ENCODE measurements at places on chromosomes 7 and 10. TPM values are rescaled to one million over a fixed set of nuclear protein-coding genes. Genes with fewer than 3 reads are reported as not detected.

The MARVELD1 gene
- 6.4 TPM for total RNA-seq

The EGFR gene
- total RNA-seq = 6.1 TPM

The TFEC gene
- 1.7 TPM for total RNA-seq

The NRG3 gene
- 0.11 TPM for total RNA-seq

The RNLS gene
- 14.3 TPM for total RNA-seq

The AUTS2 gene
- total RNA-seq = 10.5 TPM

The AKR1C3 gene
- total RNA-seq = 27.1 TPM

The PNLIPRP3 gene
- not detected for total RNA-seq

The PHYHIPL gene
- 0.11 TPM for total RNA-seq

The FAM237B gene
- total RNA-seq = not detected

The IL2RA gene
- 2.3 TPM for total RNA-seq

The HGF gene
- 2.3 TPM for total RNA-seq

The ZNF736 gene
- total RNA-seq = 4.1 TPM

The TBX20 gene
- 83.9 TPM for total RNA-seq

The DBF4 gene
- total RNA-seq = 1.3 TPM

The CCL24 gene
- not detected for total RNA-seq

The MYO3A gene
- not detected for total RNA-seq

The MAGI2 gene
- total RNA-seq = 4.5 TPM

The PAX2 gene
- total RNA-seq = not detected

The GJD4 gene
- not detected for total RNA-seq

The INTS15 gene
- total RNA-seq = 14.4 TPM

The PCLO gene
- 4.2 TPM for total RNA-seq

The CAMK2G gene
- total RNA-seq = 12.5 TPM

The KIFBP gene
- total RNA-seq = 51.2 TPM

The TACC2 gene
- 400 TPM for total RNA-seq

The BBS9 gene
- 13.7 TPM for total RNA-seq

The ZNF239 gene
- total RNA-seq = 1.5 TPM

The ANXA8 gene
- not detected for total RNA-seq

Measured in left ventricle myocardium inferior (tissue), 1 donor.